ENCODE measurements at places on chromosomes 3 and 15.

GRCh38 chr15:88484682-88485331 is 17.3 kb downstream of the MRPS11 start:
- no peak for DNase-seq

DNA sequence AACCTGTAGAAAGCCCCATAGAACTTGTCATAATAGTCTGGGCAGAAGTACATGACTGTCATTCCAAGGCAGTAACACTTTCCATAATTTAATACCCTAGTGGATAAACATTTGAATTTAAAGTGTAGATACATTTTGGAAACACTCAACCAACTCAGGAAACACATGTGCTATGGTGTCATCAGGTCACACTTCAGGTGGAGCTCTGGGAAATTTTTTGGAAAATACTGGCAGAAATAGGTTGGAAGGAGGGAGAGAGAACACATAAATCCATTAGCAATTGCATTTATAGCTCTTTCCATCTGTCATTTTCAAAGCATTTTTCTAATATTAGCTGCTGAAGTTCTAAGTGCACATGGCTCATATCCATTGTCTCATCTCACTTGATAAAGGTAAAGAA is 135.7 kb downstream of the MEIS2 start:
- no peak for DNase-seq

GRCh38 chr3:119858957-119859356 is 77.1 kb downstream of the NR1I2 start:
- DNase-seq = no peak

DNA sequence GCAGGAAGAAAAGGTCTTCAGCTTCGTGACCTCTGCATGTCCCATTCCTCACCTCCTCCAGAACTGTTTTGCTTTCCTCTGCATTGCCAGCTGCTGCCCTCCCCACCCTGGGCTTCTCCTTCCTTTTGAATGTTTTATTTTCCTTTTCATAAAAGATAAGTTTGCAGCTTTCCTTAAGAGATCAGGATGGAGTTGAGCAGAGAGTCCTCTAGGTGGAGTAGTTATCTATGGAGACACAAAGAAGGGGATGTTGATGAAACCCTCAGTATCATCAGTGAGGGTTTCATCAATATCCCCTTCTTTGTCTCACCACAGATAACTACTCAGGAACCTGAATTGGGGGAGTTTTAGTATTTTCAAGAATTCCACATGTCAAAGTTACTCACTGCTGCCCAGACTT is 19.0 kb upstream of the SLC25A36 start:
- DNase-seq = no peak

DNA sequence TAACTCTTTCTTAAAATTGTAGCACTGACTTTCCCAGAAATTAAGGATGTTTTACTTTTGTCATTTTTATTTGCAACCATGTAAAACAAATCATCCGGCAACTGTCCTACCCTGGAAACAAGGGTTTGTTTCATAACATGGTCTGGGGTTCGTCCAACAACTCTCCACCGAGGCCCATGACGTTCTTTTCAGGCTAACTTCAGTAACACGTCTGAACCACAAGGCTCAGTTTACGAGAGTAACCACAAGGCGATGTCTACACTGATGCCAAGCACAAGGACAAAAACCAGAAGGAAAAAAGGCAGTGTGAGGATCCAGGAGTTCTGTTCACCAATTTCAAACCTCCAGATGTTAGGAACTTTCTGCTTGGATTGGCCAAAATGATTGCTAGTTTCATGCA is 546.1 kb downstream of the NTRK3 start:
- no peak for DNase-seq

DNA sequence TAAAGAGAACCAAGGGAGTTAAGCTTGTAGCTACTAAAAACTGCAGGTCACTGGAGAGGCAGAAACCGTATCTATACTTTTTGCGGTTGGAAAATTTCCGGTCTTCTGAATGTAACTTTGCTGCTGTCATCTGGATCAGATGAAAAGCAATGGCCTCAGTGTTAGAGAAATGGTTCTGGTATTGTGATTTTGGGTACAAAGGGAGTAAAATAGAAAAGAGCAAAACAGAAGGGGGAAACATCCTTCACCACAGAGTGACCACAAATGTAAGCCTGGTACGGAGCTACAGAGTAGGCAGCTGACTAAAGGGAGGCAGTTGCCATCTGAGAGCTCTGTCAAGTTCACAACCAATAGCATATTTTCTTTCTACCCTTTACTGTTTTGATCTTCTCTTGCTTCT is 5.6 kb downstream of the CD96 start:
- DNase-seq = no peak

- no peak for DNase-seq
Observed at GRCh38 chr15:90873998-90874605, 5.7 kb downstream of the FURIN start.

DNA sequence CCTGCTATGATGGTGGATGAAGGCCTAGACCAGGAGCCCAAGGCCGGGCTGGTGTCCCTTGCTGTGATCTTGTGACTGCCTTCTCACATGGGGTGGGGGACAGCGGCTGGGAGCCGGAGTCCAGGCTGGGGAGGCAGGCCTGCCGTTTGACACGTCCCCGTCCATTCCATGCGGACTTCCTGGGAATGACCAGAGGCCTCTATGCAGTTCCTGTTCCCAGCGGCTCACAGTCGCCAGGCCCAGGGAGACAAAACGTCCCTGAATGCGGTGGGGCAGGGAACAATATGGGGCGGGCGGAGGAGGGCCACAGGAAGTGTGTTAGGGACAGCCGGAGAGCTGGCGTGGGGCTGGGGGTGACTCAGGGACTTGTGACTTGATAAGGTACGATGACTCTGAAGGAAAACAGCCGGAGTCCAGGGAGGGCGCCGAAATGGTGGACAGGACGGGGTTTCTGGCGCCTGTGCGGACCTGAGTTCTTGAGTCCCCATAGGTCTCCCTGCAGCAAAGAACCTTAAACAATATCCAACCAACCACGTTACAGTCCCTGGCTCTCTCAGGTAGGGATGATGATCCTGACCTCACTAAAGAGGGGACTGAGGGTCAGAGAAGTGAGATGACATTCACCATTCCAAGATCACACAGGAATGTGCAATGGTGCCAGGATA is 40.5 kb upstream of the SMAD6 start:
- no peak for DNase-seq

GRCh38 chr3:155605571-155605970 is 139.3 kb downstream of the PLCH1 start:
- DNase-seq = no peak

DNA sequence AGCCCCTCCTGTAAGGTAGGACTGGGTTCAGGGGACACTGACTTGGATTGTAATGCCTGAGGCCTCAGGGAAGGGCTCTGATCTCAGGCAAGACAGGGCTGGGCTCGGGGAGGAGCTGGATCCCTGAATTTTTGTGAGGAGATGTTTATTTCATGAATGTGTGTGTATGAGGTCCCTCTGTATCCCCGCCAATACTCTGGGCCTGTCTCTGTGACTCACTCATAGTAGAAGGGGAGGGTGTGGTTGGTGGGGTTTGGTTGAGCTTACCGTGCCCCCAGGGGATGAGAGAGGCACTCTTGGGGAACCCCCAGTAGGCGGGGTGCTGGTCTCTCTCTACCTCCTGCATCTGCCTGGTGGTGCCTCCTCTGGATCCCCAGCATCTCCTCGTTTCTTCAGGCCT is 28.1 kb downstream of the RPSA start:
- no peak for DNase-seq

DNA sequence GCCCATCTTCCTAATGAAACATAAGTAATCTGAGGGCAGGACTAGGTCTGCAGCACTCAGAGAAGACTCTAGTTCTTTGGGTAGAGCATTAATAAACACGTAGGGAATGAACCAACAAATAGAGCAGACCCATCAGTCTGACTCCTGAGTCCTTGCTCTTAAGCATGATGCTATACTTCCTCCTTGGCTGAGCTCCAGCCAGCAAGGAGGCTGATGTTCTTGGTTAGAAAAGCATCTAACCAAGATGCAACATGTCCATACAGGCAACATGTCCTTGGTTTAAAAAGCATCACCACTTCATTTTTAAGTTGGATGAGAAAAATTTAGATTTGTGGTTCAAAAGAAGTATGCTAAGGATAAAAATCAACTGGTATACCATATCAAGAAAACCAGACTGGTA is 8.5 kb upstream of the MYH15 start:
- DNase-seq = no peak

DNA sequence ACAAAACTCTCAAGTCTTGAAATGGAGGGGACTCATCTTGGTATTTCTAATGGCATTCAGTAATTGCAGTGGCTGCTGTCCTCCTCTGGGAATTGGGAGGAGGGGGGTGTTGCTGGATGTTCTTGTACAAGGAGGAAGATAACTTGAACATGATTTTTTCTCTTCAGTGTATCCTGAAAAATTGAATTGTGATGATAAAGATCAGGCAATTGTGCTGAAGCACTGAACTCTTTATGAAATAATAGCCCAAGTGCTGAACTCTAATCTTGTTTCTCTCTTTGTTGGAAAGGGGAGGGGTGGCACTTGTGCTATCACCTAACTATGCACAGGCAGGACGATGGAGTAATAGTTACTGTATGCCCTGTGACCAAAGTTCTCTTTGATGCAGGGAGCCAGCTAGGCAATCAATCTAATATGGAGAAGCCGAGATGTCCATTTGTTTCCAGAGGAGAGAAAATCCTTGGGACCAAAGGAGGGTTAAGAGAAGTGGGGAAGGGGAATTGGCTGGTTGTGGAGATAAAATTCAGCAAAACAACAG is 68.1 kb upstream of the ATP2C1 start:
- no peak for DNase-seq

- DNase-seq = no peak
Observed at GRCh38 chr15:98596885-98597392, 51.4 kb upstream of the IGF1R start.

- no peak for DNase-seq
Observed at GRCh38 chr3:25153561-25153960, 274.5 kb upstream of the RARB start.

DNA sequence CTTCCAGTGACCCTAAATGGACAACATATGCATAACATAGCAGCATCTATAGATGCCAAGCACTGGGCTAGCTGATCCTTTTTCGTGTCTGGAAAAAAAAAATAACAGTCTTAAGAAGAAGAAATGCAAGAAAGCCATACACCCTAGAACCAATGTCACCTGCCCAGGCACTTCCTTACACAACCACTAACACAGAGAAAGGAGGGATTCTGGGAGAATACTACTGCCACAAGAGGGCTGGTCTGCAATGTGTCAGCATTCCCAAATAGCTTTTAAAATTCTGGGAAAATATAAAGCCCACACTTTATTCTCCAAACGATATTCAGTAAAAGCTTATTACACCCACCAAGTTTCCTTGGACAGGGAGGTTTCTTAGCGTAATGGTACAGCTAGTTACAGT is 271.2 kb downstream of the TBL1XR1 start:
- DNase-seq = no peak

- DNase-seq = no peak
Observed at GRCh38 chr3:59017617-59017984, 32.2 kb downstream of the CFAP20DC start.

GRCh38 chr15:33907326-33907725 is 61.0 kb upstream of the CHRM5 start:
- no peak for DNase-seq

- no peak for DNase-seq
Observed at GRCh38 chr3:54665016-54665600, 262.8 kb downstream of the LRTM1 start.

GRCh38 chr3:29991198-29991597 is 615.2 kb upstream of the TGFBR2 start:
- DNase-seq = no peak

- no peak for DNase-seq
Observed at GRCh38 chr15:58462547-58462946, 30.8 kb downstream of the LIPC start.

DNA sequence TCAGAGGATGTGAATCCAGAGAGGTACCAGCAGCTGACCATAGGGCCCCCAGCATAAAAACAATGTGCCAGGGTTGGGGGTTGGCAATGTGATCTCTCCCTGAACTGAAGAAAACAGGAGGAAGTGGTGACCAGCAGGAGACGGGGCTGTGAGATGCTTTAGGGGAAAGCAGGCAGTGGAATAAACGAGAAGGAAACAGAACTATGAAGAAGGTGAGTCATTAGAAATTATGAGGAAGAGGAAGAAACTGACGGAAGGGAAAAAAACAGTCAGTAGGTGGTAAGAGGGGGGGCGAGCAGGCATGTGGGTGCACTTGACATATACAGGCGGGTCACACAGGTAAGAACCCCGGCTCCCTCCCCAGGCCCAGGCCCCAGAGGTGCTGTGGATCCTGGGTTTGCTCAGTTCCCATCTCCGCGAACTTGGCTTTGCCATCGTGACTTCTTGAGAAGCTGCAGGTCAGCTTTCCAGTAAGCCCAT is 42.2 kb upstream of the B3GNT5 start:
- DNase-seq = peak; percentile 1

- no peak for DNase-seq
Observed at GRCh38 chr3:48451270-48451669, 4.7 kb downstream of the ATRIP start.

GRCh38 chr3:148815316-148816110 is 12.1 kb upstream of the CPB1 start:
- no peak for DNase-seq

GRCh38 chr15:48785712-48786111 is 25.2 kb downstream of the CEP152 start:
- DNase-seq = no peak

DNA sequence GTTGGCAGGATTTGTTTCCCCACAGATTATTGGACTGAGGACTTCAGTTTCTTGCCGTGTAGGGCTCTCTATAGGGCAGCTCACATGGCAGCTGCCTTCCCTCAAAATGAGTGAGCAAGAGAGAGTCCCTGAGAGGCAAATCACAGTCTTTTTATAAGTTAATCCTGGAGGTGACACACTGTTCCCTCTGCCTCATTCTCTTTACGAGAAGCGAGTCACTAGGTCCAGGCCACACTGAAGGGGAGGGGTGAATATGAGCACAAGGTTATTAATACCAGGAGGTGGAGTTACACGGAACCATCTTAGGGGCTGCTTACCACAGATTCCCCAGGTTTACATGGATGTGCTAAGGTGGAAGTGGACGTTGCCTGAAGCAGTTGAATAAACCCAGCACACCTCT is 77.0 kb downstream of the LPP start:
- no peak for DNase-seq

DNA sequence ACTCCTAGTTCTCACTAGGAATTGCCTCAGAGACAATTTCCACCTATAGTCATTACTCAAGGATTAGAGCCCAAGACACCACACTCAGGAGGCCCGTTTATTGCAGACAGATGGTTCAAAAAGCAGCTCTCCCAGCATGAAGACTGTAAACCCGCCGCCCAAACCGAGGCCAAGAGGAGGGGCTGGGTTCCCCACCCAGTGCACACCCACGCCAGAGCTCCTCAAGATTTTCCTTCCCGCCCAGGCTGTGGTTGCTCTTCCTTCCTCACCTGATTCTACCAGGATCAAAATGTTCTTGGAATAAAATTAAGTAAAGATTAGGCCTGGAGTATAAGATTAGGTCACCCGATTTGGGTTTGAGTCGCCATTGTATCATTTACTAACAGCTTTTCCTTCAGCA is 364.4 kb downstream of the MECOM start:
- DNase-seq = no peak

GRCh38 chr3:171879472-171879871 is 36.3 kb downstream of the TMEM212 start:
- DNase-seq = no peak
